ENCODE measurements at places on chromosomes 12 and 14. TPM values are rescaled to one million over a fixed set of nuclear protein-coding genes. Genes with fewer than 3 reads are reported as not detected.

SIX6 gene
- 0.22 TPM for total RNA-seq

DNA sequence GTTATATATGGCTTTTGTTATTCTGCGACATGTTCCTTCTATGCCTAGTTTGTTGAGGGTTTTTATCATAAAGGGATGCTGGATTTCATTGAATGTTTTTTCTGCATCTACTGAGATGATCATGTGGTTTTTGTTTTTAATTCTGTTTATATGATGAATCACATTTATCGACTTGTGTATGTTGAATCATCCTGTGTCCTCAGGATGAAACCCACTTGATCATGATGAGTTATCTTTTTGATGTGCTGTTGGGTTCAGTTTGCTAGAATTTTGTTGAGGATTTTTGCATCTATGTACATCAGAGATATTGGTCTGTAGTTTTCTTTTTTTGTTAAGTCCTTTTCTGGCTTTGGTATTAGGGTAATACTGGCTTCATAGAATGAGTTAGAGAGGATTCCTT is 291.2 kb downstream of the AKAP6 start:
- no peaks in the 10 kb centered on the region for H3K36me3 ChIP-seq
- no peak overlapping the region for H3K4me3 ChIP-seq
- no peak for DNase-seq
- H3K27me3 ChIP-seq = no peaks in the 10 kb centered on the region

DNA sequence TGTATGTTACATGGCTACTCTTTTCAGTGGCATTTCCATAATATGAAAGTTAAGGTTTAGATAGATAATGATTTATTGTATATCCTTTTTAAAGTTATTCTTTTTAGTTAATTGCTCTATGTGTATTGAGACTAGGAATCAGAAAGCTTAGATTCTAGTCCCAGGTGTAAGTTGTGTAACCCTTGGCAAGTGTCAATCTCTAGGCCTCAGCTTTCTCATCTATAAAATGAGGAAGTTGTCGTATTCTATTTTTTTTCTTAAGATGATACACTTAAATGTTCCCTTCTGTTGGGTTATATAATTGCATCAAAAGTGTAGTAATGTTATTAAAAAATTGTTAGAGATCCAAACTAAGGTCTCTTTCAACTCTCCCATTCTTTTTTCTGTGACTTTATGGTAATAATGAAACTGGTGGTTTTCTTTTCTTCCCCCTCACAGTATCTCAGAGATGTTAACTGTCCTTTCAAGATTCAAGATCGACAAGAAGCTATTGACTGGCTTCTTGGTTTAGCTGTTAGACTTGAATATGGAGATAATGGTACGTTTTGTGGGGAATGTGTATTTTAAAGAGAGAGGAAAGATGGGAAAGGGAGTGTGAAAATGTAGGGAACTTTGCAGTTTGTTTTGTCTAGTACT is 4.1 kb downstream of the RTRAF start:
- H3K27me3 ChIP-seq = no peaks in the 10 kb centered on the region
- no peak for DNase-seq
- peaks cover 20% of the 10 kb centered on the region for H3K4me1 ChIP-seq
- H3K36me3 ChIP-seq = no peaks in the 10 kb centered on the region
- no peak overlapping the region for H3K27ac ChIP-seq
- H3K4me3 ChIP-seq = no peak overlapping the region

DNA sequence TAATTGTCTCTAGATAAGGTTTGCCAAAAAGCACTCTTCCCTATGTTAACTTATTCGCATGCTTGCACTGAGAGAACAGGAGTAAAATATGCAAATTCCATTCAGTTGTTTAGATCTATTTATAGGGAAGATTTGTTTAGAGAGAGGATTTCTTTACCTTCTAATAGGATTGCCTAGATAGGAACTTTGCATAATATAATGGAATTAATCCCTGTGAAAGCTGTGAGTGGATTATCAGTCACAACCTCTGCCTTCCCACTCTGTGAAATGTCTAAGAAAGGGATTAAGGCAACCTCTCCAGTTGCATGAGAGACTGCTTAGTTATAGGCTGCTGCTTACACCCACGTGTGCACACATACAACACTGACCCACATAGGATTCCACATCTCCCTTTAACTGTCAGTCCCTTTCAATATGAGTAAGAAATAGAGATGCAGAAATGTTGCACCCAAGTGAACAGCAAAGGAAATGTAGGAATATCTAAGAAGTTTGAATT is 83.2 kb downstream of the ALG10B start:
- no peak overlapping the region for H3K27ac ChIP-seq
- no peaks in the 10 kb centered on the region for H3K4me1 ChIP-seq
- no peaks in the 10 kb centered on the region for H3K27me3 ChIP-seq
- no peak for DNase-seq

GRCh38 chr12:43277651-43278540 is 274.1 kb downstream of the ADAMTS20 start:
- H3K4me1 ChIP-seq = no peaks in the 10 kb centered on the region
- H3K27ac ChIP-seq = no peak overlapping the region
- H3K4me3 ChIP-seq = no peak overlapping the region
- H3K36me3 ChIP-seq = no peaks in the 10 kb centered on the region
- no peaks in the 10 kb centered on the region for H3K27me3 ChIP-seq

ARHGEF25 gene
- 2.9 TPM for total RNA-seq

- H3K4me3 ChIP-seq = no peak overlapping the region
- peaks cover 5% of the 10 kb centered on the region for H3K4me1 ChIP-seq
- H3K36me3 ChIP-seq = peaks cover 45% of the 10 kb centered on the region
- no peak overlapping the region for H3K27ac ChIP-seq
Measured at GRCh38 chr14:64401949-64402348, 13.8 kb downstream of the MTHFD1 start.
